ENCODE measurements at places on chromosomes 16 and 17.
A peak's percentile ranks its signal among the peaks of the same experiment; 100 is the strongest.

DNA sequence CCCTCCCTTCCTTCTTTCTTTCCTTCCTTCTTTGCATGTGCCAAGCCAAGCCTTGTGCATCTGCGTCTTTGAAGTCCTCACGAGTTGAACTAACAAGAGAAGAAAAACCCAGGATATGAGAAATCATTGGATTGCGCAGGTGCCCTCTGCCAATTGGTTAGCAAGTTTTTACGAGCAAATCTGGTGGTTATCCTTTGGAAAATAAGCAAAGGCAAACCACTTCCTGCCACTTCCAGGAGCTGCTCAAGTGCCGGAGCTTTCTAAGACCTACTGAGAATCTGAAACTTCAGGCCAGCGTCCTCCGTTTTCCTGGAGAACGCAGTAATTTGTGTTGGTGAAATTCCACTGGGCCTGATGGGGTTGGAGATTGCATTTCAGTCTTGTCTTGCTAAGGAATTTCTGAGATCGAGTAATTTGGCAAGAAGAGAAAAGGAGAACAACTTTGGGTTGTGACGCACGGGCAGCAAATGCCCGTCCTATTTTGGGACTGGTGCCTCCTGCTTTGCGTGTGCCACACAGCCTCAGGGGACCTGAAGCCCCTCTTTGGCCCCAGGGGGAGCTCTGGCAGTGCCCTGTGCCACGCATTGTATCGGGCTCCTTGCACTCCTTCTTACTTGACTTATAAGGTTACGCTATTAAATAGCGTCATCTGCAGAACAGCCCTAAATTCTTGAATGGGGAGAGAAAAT lies 56.4 kb downstream of the CMIP start:
- no peak for DNase-seq

- DNase-seq = peak; percentile 33
These were observed 64.3 kb downstream of the CNGB1 start for GRCh38 chr16:57906382-57907316.

- DNase-seq = no peak
These were observed 10.6 kb downstream of the MTMR4 start for GRCh38 chr17:58503866-58504265.

- DNase-seq = no peak
These were observed 67.4 kb upstream of the SOX9 start for GRCh38 chr17:72053449-72053848.

DNA sequence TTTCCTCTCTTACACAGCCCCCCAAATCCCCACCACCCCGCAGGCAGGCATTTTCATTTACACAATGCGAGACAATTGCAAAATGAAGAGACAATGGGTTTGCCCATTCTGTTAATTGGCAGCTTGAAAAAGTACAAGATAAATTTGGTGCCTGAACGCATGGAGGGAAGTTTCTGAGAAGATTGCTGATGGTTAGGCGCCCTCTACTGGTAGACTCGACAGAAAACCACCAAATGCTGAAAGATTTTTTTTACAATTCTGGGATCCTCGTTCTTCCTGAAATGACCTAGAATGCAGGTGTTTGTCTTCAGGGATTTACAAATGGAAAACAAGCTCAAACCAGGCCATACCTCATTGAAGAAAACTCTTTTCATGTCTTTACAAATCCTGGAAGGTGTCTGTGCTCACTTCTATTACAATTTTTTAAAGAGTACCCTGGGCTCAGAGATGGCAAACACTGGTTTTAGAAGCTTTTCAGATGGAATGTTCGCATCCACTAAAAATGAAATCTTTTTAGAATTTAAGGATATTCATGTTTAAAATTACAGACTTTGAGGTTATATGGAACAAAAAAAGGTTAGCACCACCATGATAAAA lies 338.5 kb downstream of the PMP22 start:
- DNase-seq = peak; percentile 48

GRCh38 chr16:53899431-53899830 lies 195.5 kb downstream of the FTO start:
- no peak for DNase-seq

DNA sequence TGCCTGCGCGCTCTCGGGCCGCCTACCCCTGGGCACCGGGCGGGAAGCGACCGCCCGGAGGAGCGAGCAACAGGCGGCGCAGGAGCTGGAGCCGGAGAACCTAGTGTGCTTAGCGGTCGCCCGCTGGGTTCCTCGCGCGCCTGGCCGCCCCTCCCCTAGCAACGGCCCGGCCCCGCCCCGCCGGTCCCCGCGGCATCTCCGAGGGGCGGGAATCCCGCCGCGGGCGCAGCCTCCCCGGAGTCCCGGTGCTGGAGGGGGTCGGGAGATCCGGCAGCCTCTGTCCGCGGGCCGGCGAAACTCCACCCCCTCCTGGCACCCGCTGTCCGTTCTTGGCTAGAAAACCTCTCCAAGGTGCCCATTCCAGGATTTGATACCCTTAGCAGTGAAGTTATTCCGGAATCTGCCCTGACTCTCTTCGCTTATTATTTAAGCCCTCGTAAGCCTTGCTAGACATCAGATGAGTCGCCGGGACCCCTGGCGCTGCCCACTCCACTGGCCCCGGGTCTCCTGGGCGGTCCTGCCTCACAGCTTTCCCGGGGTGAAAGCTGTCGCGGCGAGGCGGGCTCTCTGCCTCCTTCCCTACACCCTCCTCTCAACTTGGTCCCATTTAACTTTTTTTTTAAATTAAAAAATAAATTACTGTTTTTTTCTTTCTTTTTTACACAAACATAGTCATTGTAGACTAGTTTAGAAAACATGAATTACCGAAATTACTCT lies at the start of gene RPRML:
TSS of gene RPRML (minus strand) at position 107 of the 717 bp plus-strand sequence. CDS start 246 bp downstream, outside the sequence.
- peak; percentile 34 for DNase-seq

DNA sequence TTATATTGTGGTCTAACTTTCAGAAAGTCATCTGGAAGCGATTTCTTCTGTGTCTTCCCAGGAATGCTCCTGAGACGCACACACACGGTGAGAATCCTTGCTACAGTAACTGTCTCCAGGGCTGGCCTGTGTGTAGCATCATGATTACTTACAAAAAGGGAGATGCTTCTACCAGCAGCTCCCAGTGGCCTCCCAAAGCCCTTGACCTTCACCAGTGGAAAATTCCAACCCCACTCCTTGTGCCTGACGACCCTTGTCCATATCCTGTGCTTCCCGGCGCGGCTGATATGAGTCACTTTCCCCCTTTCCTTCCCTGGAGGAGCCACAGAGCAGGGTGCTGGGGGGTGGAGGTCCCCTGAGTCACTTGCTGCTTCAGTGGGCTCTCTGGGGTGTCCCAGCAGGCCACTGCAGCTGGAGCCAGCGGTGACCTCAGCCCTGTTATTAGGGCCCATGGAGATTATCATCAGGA lies 22.1 kb upstream of the NAT9 start:
- DNase-seq = no peak
